ENCODE measurements at places on chromosomes 13 and 19. TPM values are rescaled to one million over a fixed set of nuclear protein-coding genes. Genes with fewer than 3 reads are reported as not detected.

Gene UHRF1
- total RNA-seq, result 0.84 TPM

Gene PRSS57
- not detected for total RNA-seq

DNA sequence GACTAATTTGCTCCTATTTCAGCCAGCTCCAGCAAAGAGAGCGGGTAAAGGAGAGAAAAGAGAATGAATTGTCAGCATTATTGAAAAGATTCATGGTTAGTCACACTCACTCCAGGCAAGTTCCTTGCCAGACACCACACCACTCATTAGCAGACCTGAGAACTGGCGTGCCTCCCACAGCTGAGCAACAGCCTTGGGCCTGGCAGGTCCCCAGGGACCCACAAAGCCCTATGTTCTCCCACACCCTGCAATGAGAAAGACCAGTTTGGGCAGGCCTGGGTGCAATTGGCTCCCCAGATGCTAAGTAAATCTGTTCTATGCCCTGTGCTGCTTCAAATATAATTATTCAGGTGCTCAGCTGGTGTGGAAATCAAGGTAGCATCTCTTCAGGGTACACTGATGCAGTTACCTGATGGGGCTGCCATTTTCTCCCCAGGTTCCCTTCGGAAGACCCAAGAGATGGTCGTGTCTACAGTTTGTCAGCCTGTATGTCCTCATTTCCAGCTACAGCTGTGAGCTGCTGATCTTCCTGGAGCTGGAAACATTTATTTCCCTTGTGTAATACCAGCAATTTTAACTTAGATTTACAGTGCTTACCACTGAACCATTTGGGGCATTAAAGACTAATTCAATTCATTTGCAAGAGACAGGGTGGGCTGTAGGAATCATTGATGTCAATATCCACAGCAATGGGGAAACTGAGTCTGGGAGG is 405.0 kb downstream of the COG6 start:
- DNase-seq, result peak; percentile 87

- no peak for DNase-seq
These were observed 799.1 kb upstream of the SPRY2 start for GRCh38 chr13:81139987-81140386.

DNA sequence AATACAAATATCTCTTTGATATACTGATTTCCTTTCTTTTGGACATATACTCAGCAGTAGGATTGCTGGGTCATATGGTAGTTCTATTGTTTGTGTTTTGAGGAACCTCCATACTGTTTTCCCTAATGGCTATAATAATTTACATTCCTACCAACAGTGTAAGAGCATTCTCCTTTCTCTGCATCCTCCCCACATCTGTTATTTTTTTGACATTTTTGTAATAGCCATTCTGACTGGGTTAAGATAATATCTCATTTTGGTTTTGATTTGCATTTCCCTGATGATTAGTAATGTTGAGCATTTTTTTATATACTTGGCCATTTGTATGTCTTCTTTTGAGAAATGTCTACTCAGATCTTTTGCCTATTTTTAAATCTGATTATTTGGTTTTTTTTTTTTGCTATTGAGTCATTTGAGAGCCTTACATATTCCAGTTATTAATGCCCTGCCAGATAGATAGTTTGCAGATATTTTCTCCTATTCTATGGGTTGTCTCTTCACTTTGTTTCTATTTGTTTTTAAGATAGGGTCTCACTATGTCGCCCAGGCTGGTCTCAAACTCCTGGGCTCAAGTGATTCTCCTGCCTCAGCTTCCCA is 95.7 kb downstream of the FNDC3A start:
- no peak for DNase-seq

- DNase-seq, result no peak
These were observed 1586.0 kb upstream of the PRR20A start for GRCh38 chr13:55554741-55555140.

Gene SPACA6
- total RNA-seq, result 3.8 TPM

GRCh38 chr19:19405971-19406877 is 749 bp downstream of the GATAD2A start:
- DNase-seq, result peak; percentile 86

GRCh38 chr13:113816254-113816929 is 47.5 kb downstream of the GAS6 start:
- no peak for DNase-seq

DNA sequence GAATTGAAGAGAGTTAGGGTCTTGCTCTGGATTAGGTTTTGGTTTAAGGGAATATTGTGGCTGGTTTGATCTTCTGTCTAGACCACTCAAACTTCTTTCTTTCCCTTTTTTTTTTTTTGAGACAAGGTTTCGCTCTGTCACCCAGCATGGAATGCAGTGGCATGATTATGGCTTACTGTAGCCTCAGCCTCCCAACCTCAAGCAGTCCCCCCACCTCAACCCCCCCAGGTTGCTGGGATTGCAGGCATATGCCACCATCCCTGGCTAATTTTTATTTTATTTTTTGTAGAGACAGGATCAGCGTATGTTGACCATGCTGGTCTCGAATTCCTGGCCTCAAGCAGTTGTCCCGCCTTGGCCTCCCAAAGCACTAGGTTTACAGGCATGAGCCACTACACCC is 21.2 kb downstream of the ARHGAP35 start:
- no peak for DNase-seq

GRCh38 chr13:104170980-104171555 is 1104.9 kb upstream of the SLC10A2 start:
- no peak for DNase-seq

GRCh38 chr13:42638886-42639285 is 64.9 kb downstream of the TNFSF11 start:
- DNase-seq, result no peak
